H4 (cell line): ENCODE measurements at places on chromosomes 6 and 20. TPM values are rescaled to one million over a fixed set of nuclear protein-coding genes. Genes with fewer than 3 reads are reported as not detected.

BMP6 gene
- 2.1 and 2.8 TPM in 2 replicates for total RNA-seq

DNA sequence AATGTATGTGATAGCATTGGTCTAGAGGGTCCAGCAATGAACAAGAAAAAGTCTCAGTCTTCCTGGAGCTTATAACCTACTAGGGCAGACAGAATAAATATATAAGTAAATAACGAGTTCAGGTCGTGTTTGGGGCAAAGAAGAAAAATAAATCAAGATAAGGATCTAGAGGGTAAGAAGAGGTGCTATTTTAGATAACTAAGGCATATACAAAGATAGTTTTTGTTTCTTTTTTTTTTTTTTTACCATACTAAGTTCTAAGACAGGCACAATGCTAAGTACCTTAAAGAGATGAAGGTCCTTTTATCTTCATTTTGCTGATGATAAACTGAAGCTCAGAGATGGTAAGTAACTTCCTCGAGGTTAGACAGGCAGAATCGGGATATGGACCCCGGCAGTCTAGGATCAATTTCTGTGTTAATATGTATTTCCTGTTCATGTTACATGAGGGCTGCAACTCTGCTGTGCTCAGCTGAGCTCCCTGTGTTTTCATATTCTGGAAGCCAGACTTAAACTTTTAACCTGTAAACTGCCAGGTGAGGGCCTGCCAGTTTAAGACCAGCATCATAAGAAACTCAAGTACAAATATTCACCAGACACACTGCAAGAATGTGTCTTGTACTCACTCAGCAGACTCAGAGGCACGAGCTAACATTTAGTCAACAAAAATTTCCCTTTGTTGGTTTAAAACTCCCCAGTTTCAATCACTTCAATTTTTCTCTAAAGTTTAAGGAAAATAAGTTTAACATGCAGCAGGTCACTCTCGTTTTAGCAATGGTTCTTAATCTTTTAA, 23.3 kb downstream of the SESN1 start:
- no peak for DNase-seq

DNA sequence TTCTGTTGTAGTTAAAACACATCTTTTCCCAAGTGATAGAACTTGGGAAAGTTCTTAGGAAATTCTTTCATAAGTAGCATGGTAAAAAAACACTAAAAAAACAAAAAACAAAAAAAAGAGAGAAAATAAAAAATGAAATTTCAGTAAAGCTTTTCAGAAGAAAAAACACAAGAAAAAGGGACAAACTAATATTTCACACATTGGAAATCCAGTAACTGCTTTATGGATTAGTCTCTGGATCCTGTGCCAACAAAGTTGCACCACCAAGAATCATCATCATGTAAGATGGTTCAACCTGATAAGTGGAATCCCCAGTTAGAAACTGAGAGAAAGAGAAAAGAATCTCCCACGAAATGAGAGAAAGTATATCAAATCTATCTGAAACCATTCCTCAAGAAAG, 144.2 kb downstream of the GMDS start:
- DNase-seq, result no peak

GRCh38 chr6:19337101-19337500, 500.1 kb upstream of the ID4 start:
- no peak for DNase-seq

IMPG1 gene
- 0.14 TPM in 1 of 2 replicates, not detected in the other for total RNA-seq
